ENCODE measurements at places on chromosomes 16 and 17. TPM values are rescaled to one million over a fixed set of nuclear protein-coding genes. Genes with fewer than 3 reads are reported as not detected.

The CASKIN1 gene
- total RNA-seq, result not detected

The SLC13A5 gene
- not detected for total RNA-seq

DNA sequence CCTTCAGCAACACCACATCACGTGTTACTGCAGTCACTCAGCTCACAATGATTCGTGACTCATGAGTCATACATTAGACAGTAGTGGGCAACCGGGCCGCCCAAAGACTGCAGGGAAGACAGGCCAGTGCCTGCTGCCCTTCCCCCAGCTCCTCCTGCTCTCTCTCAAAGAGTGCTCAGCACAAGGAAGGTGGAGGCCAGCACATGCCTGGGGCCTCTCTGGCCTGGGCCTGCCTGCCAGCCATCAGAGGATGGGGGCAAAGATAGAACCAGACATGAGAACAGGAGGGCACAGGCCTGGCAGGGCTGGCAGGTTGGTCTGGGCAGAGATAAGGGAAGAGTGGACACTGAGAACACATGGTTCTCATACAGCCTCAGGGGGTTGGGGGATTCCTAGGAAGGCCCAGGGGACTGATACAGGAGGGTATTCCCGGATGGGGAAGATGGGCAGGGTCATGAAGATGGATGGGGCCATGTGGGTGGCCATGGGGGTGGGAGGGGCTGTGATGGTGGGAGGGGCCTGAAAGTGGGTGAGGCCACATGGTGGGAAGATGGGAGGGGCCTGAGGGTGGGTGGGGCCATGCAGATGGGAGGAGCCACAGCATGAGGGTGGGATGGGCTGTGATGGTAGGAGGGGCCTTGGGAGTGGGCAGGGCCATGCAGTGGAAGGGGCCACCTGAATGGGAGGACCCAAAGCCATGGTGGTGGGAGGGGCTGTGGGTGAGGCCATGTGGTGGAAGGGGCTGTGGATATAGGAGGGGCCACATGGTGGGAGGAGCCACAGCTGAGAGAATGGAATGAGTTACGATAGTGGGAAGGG lies 29.0 kb downstream of the KATNB1 start:
- DNase-seq, result peak; percentile 96

DNA sequence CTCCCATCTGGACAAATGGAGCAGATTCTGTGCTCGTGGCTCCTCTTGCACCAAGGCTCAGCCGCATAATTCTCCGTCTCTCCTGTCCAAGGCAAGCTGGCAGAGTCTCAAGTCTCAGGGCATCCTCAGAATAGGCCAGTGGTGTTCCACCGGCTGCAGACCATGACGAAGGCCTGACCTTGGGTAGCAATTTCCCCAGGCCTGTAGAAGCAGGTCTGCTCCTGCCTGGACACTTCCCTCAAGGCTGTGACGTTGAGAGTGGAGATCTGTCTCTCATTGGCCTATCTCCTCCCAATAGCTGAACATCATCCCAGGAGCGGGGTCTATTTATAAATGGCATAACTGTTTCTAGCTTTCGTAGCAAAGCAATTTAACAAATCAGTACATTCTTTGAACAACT lies 33.3 kb upstream of the SRSF1 start:
- DNase-seq, result no peak

DNA sequence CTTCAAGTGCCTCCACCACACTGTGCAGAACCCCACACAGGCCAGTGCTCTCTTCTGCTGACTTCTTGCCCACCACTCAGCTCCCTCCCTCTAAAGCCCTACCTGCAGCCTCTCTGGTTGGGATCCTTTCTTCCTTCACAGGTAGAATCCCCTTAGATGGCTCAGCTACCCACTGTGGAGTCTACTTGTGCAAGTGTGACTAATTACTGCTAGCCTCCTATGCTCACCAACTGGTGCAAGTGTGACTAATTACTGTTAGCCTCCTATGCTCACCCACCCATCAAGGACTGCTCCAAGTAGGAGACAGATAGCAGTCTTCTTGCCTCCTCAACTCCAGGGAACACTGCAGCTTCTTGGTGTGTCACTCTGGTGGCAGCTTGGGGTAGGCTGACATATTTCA lies 43.6 kb downstream of the TEX14 start:
- DNase-seq, result no peak

DNA sequence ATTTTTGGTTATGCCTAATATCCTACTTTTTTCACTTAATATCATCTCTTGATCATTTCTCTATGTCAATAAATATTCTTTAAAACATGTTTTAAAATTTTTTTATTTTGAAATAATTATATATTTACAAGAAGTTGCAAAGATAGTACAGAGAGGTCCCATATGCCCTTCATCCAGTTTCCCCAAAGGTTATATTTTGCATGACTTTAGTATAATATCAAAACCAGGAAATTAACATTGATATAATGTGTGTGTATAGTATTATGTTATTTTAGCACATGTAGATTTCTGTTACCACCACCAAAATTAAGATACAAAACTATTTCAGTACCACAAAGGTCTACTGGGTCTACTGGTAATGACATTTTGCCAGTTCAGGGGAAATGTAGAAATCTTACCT lies 60.7 kb downstream of the EFCAB5 start:
- DNase-seq, result no peak

All from SJSA1 (cell line).